Activated T-helper 1 cell treated with anti-CD3 and anti-CD28 coated beads, Interleukin-2, amount 50 U/mL, for 16 hours (primary cell): ENCODE measurements at places on chromosomes 13 and 19.
A peak's percentile ranks its signal among the peaks of the same experiment; 100 is the strongest.

- no peak for DNase-seq
These were observed 523 bp downstream of the ELAVL1 start for GRCh38 chr19:8004723-8005513.

DNA sequence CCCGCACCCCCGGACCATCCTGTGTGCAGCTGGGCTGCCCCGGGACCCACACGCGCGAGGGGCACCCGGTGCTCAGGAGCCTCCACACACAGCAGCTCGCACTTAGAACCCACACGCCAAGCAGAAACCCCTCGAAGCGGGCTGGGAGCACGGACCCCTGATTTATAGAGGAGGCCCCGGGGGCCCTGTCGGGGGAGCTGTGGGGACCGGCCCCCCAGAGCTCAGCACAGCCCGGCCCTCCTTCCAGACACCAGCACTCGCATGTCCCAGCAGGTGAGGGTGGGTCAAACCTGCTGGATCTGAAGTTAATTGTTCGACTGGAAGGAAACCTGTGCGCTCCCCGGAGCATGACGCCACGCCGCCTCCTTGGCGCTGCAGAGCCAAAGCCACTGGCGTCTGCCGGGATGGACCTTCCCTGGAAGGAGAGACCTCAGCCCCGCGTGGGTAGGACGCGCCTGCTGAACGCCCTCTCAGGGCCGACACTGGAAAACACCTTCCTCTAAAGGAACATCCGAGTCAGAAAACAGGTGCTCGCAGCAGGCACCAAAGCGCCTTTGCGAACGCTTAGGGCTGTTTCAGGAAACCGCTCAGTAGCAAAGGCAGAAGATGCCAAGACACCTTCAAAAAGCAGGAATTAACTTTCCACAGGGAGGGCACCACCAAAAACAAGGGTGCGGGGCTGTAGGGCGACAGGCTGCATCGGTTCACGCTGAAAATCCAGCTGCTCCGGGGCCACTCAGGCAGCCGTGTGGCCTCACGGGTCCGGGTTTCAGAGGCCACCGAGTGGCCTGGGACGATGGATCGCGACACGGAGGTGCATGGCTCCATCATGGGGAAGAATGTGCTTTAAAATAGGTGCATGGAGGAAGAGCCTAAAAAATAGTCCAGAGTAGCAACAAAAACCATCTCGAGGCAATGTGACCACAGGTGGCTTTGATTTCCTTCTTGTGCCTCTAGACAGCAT is 37.8 kb upstream of the GRTP1 start:
- DNase-seq = no peak

DNA sequence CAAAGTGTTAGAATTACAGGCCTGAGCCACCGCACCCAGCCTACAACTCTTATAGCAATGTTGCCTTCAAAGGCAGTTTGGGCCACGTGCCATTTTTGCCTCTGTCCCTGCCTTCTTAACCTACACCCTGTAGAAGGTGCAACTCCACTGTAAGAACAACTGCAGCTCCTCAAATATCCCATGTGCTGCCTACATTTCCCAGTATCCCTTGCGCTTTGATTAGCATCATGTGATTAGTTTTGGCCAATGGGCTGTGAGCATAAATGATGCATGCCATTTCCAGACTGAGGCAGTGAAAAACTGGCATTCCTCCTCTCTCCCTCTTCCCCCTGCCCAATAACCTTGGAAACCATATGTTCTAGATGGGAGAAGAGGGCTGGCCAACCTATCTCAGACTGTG is 75.2 kb upstream of the MRI1 start:
- no peak for DNase-seq

GRCh38 chr13:24911133-24911908 is 147.4 kb downstream of the RNF17 start:
- DNase-seq = no peak

DNA sequence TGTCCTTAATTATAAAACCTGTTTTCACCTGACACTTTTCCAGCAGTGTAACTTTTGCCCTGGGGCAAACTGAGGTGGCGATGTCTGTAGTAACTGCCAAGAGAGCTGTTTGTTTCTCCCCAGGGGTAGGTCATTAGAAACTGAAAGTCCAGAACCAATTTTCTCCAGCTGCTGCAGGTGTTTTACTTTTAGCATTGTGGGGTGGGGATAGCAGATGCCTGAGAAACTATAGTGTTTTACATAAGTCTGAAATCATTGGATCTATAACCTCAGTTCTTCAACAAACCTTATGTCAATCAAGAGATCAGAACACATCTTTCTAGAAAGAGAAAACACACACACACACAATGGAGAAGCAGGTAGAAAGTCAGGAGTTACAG is 92.7 kb downstream of the LHFPL6 start:
- no peak for DNase-seq

GRCh38 chr19:47623921-47624391 is 15.0 kb downstream of the BICRA start:
- DNase-seq = no peak

- DNase-seq = no peak
These were observed 1519.2 kb downstream of the EFNB2 start for GRCh38 chr13:105016266-105016665.

DNA sequence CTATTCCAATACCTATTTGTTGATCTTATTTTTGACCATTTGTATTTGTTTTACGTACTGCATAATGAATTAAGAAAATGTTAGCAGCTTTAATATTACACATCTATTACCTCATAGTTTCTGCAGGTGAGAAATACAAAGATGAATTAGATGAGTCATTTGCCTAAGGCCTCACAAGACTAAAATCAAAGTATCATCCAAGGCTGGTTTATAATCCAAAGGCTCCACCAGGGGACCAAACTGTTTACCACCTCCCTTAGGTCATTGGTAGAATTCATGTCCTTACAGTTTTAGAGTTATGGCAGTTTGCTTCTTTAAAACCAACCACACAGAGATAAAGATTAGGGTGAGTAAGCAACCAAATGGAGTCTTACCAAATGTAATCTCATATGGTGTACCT is 848.1 kb downstream of the SLITRK6 start:
- DNase-seq = no peak

- no peak for DNase-seq
These were observed 16.6 kb downstream of the LMO7 start for GRCh38 chr13:75652726-75653125.

GRCh38 chr19:1105873-1106840 is 2.4 kb downstream of the GPX4 start:
- no peak for DNase-seq

GRCh38 chr19:36686365-36687213 is 823 bp upstream of the ZNF567 start:
- DNase-seq = no peak

DNA sequence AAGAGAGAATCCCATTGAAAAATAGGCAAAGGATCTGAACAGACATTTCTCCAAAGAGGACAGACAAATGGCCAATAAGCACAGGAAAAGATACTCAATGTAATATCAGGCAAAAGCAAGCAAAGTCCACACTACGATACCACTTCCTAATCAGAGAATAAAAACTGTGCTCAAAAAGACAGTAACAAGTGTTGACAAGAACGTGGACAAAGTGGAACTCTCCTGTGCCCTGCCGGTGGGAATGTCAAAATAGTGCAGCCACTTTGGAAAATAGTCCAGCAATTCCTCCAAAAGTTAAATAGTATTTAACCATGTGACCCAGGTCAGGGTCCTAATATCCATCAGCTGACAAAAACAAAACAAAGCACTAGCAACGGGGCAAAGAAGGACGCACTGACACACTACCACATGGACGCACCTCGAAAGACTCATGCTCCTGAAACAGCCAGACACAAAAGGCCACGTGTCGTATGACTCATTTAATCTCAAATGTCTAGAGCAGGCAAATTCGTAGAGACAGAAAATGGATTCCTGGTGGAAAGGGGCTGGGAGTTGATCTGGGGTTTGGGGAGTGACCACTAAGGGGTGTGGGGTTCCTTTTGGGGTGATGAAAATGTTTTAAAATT is 5.2 kb downstream of the MIER2 start:
- DNase-seq = no peak

GRCh38 chr13:42492372-42492920 is 81.5 kb upstream of the TNFSF11 start:
- no peak for DNase-seq

DNA sequence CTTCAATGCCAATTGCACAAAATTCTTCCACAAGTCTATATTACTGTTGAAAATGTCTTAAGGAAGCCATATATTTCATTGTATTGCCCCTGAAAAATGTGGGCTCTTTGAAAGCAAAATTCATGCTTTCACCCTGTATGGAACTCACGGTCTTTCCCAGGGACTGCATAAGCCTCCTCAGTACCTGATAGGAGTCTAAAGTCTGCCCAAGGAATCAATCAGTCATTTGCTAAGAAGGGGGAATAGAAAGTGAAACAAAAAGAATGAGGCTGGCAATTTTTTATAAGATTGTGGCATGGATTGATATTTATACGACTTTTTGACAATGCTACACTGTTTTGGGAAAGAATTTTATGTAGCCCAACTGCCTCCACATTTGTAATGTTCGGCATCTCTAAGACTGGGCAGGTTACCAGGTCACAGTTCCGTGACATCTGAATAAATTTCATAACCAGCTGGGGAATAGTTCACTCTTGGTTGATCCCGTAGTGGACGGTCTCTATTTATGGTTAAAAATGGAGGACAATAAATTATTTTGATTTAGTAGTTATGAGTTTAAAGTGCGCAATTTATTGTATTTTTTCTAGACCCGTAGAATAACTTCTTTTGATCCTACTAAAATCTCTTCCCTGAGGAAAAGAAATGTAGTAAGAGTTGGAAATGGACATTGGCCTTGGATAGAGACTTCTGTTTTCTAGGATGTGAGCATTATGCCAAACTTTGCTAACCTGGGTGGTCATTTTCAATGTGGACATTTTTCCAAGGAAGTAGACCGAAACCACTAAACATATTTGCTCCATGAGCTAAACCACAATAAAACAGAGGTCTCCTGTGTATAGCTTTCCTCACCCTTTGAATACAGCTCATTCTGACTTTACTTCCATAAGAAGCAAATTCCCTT is 1585.4 kb downstream of the EFNB2 start:
- DNase-seq = no peak

GRCh38 chr13:46173656-46174055 is 8.3 kb downstream of the LCP1 start:
- no peak for DNase-seq

GRCh38 chr13:44976949-44977583 is 12.2 kb downstream of the NUFIP1 start:
- no peak for DNase-seq

DNA sequence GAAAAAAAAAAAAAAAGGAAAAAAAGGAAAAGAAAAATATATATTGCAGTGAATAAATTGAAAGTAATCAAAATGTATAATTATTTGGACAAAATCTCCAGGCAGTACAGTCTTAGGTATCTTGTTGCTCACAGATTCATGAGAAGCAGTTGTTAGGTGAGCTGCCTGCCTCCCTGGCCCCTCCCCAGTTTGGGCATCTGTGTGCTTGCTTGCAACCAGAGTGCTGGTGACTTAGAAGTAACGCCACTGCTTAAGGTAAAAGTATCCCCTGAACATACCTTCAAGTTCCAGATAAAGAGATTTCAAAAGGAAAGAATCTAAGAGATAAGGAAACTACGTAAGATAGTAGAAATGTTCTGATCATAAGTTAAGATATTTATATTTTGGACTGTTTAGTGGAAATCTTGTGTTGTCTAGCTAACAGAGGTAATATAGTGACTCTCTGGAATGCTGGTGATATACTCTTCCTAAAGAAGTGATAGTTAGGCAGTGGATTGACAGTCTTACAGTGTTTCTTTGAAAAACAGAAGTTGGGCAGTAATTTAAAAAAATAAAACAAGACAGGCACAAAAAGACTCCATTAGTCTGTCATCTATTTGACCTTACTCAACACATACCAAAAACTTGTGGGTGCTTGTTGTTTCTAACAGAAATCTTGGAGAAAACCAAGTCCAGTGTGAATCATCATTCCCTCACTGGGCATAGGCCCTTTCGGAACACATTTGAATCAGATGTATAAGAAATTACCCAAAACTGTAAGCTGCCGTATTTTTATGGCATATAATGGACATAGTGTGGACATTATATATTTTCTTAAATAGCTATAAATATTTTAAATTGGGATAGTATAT is 38.3 kb upstream of the KCTD4 start:
- no peak for DNase-seq

GRCh38 chr13:110062077-110062776 is 244.7 kb downstream of the COL4A1 start:
- DNase-seq = no peak

DNA sequence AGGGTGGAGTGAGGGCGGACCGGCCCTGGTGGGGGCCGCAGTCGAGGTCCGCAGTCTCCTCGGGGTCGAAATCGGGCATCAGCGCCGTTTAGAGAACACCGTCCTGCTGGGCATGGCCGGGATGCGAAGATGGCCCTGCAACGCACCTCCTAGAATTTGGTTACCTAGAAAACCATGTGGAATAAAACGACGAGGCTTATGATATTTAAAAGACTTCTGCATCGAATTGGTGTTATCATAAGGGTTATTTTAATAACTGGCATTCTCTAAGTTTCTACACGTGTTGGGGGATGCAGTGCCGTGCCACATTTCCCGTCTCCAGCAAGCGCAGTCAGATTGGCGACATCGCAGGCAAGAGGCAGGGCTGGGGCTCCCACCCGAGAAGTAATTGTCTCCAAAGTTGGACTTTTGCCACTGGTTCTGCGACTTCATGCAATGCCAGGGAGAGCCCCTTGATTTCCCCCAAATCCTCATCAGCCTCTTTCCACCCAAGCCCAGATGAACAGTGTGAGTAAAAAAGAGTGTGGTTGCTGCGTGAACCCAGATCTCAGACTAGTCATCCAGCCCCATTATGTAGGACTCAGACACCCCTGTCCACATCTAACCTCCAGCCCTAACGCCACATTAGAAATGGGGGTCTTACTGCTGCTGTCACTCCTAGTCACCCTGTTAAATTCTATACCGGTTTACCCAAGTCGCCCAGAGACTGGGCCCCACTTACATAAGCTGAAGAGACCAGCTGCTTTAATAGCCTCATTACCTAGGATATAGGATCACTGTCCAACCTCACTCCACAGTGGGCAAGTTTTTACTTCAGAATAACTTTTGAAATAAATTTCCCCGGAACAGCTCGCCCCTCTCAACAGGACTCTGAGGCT is 571 bp upstream of the DHRS12 start:
- DNase-seq = no peak

- no peak for DNase-seq
These were observed 32.3 kb downstream of the LPAR6 start for GRCh38 chr13:48380581-48380980.

DNA sequence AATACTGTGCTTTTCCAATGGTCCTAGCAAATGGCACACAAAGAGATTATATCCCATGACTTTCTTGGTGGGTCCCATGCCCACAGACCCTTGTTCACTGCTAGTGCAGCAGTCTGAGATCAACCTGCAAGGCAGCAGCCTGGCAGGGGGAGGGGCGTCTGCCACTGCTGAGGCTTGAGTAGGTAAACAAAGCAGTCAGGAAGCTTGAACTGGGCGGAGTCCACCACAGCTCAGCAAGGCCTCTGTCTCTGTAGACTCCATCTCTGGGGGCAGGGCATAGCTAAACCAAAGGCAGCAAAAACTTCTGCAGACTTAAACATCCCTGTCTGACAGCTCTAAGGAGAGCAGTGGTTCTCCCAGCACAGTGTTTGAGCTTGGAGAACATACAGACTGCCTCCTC is 82.9 kb downstream of the ZNF737 start:
- peak; percentile 4 for DNase-seq
